ENCODE measurements at places on chromosomes 12 and 14.
A peak's percentile ranks its signal among the peaks of the same experiment; 100 is the strongest.

- no peak for DNase-seq
Measured at GRCh38 chr12:105445249-105445648, 114.8 kb downstream of the C12orf75 start.

DNA sequence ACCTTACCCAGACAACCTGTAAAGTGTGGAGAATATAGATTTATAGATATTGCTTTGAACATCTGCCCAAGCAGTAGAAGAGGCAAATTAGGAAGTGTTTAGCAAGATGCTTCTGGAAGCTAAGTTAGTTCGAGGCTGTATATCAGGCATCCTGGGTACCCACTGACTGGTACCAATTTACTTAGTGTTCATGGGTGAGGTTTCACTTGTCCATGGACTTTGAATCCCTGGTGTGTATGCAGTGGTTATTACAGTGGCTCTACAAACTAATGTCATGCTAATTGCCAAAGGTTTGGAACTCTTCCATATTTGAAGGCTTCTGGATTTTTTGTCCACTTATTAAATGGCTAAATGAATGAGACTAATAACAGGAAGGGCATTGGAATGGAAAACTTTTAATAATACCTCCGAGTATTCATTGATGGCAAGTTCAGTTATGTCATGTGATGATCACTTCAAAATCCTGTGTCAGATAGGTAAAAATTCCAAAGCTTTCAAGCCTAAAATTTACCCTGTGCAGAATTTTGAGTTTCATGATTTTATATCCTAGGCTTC lies at the start of gene OR4E2:
Gene OR4E2 (plus strand): TSS at position 505 of the 555 bp plus-strand sequence. CDS start 11,248 bp downstream, outside the sequence.
- DNase-seq, result no peak

- DNase-seq, result no peak
Measured at GRCh38 chr14:67765192-67765834, 51.1 kb downstream of the ZFYVE26 start.

DNA sequence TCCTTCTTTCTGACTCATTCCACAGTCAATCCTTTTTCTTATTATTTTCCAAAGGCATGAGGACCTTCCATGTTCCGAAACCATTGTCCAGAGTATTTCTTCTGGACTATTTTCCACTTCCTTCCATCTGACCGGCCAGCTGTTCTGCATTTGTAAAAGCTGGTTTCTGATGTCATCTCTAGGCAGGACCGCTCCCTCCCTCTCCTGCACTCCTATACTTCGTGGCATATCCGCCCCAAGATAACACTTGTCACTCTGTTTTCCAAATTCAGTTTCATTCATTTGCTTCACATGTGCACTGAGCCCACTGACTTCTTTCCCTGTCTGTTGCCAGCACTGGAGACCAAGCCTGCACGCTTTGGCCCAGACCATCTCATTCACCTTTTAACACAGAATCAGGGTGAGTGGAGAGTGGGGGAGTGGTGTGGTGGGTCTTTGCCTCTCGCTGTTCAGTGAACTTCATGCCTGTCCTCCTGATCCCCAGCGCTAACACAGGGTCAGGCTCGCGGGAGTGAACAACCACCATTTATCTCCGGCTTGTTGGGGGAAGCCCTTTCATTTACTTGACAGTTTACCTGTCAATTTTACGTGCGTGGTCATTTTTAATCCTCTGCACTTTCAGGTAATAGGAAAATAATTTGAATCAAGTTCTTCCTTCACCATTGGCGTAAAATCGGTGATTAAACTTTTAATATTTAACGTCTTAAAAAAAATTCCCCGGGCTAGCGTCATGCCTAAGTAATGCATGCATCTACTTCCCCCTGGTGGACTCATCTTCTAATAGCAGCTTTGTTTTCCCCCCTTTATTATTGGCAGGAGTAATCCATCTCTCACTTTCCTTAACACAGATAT lies 52.5 kb downstream of the C12orf75 start:
- DNase-seq, result peak; percentile 59

DNA sequence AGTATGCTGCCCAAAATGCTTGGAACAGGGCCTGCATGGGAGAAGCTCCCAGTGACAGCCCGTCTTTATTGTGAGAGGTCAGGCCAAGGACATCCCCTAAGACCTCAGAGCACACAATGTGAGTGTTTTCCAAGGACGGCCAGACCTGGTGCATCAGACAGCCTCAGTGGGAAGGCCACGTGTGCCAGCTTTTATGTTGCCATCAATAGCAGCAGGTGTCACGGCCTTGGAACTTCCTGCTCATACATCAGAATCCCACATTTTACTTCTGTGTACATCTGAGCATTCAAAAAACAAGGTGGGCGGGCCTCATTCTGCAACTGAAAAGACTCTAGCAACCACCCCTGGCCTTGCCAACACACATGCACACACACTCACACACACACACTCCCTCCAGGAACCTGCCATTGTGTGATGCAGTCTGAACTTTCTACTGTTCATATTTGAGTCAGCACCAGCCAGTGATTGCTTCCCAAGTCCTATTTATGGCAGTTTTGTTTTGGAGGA lies 753.1 kb upstream of the TBX3 start:
- DNase-seq, result no peak

DNA sequence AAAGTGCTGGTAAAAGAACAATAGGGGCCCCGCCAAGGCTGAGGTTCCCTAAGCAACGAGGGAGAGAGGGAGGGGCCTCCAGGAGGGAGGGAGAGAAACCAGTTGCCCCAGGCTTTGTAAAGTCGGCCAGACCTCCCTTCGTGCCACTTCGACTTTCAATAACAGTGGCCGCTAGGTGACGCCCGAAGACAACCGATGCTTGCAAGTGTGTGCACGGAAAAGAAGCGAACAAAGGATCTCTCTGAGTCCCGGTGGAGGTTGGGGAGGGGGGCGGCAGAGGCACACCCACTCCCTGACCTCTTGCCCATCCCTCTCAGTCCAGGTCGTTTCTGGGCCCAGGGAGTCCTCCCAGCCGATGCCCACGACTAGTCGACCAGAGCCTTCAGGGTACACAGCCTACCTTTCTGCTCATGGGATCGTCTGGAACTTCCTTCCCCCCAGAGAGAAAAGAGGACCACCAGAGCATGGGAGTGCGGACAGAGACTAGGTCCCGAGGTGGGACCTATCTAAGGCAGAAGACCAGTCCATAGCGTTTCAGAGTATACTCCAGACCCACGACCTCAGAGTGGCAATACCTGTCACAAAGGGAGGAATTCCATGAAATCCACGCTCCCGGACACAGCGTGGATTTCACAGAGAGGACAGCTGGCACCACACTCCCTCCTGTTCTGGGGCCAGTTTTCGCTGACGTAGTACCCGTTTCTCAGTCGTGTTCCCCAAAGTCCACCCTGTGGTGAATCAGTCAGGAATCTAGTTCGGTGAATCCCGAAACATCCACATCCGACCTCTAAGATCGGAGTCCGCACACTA lies 262.7 kb upstream of the ALG10B start:
- peak; percentile 76 for DNase-seq

- DNase-seq, result peak; percentile 9
Measured at GRCh38 chr14:30559638-30560091, 707 bp downstream of the G2E3 start.

- DNase-seq, result no peak
Measured at GRCh38 chr12:4293299-4293965, 19.9 kb downstream of the CCND2 start.

- DNase-seq, result peak; percentile 56
Measured at GRCh38 chr12:47828976-47829482, 9.3 kb upstream of the HDAC7 start.

DNA sequence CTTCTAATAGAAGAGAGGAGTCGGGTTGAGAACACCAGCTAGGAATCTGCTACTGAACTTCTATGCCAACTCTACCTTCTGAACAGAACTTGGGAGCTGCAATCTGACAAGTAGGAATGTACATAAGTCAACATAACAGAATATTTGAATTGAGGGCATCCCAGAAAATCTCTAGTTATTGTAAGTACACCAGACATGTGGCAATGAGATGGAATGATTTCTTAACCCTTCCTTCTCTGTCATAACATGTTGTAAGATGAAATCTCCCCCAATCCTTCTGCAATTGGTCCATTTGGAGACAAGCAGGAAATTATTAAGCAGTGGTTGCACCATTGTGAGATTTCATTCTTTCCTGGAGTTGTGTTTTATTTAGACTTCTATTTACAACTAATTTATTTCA lies 68.7 kb upstream of the TMPO start:
- no peak for DNase-seq

DNA sequence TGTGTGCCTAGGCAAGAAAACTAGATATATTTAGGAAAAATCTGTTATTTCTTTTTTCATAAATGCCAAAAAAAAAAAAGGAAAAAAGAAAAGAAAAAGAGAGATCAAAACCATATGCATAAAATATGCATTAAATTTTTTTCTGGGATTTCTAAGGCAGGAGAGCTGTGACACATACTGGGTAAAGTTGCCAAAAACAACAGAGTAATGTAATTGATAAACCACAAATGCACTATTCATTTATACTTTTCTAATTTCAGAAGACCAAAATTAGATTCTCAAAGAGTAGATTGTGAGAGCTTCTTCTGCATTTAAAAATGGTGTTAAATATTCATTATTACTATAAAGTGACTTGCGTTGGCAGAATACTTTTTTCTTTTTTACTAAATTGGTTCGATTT lies 673.8 kb upstream of the MGAT4C start:
- no peak for DNase-seq

DNA sequence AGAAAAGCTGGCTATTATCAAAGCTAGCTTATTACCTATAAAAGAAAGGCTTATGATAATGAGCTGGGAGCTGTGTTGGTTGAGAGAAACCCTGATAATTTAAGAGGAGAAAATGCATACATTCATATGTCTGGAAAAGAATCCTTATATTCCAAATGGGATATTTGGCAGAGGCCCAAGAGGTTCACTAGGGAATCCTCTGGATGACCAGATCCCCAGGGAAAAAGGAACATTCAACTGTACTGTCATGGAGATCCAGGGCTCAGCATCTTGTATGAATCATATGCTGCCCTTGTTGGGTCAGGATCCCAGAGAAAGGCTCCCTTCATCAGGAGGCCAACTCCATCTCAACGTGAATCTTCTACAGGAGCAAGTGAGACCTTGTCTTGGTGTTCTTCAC lies 16.6 kb upstream of the FBXO34 start:
- no peak for DNase-seq

DNA sequence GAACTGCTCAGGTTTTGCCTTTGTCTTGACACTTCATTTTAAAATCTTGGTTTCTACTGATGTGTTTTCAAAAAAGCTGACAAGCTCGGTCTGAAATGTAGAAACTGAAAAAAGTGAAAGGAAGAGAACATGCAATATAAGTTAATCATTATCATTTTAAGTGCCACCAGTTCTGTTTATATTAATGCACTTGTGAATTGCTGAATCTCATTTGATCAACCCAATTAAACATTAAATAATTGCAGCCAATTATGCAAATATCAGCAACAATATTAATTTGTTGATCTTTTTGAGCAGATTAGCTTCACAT lies 133.8 kb downstream of the BCAT1 start:
- no peak for DNase-seq

- no peak for DNase-seq
Measured at GRCh38 chr14:72545411-72546311, 348.2 kb downstream of the DPF3 start.

- no peak for DNase-seq
Measured at GRCh38 chr12:7837366-7837765, 35.3 kb downstream of the SLC2A14 start.

GRCh38 chr14:101584055-101584859 lies 23.0 kb downstream of the DIO3 start:
- DNase-seq, result no peak

DNA sequence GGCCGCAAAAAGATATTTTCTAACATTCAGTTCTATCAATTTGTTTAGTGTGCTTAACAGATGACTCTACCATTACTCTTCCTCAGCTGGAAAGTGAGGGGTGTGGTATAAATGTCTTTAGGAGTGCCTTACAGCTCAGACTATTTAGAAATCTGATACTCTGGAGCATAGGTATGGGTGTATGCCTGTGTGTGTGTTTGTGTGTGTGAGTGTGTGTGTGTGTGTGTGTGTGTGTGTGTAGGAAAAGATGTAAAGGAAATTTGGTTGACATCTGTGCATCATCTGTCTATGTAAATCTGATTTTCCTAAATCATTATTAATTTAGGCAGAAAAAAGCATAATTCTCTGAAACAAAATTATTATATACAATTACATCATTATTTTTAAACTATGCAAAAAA lies 16.0 kb downstream of the RNASE3 start:
- no peak for DNase-seq

GRCh38 chr12:64627771-64628170 lies 17.5 kb downstream of the RASSF3 start:
- DNase-seq, result no peak

- no peak for DNase-seq
Measured at GRCh38 chr12:92432724-92433441, 269.9 kb upstream of the PLEKHG7 start.

- DNase-seq, result no peak
Measured at GRCh38 chr14:29937116-29937515, 9.5 kb upstream of the PRKD1 start.

DNA sequence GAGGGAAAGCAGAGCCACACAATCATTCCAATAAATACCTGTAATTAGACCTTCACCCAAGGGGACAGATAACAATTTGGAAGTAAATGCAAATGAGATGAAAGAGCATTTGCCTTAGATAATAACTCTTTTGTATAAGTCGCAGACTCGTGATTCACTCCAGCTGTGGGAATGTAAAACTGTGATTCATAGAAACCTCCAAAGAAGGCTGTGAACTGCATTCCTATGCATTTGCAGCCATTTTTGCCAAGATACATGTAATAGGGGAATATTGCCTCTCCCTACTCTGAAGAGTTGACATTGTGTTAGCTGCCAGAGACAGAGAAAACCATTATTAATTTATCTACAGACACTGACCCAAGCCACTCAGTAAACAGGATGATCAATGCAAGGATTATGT lies 181.9 kb upstream of the ARHGAP5 start:
- no peak for DNase-seq

GRCh38 chr12:57863676-57864075 lies 17.1 kb upstream of the CTDSP2 start:
- no peak for DNase-seq

DNA sequence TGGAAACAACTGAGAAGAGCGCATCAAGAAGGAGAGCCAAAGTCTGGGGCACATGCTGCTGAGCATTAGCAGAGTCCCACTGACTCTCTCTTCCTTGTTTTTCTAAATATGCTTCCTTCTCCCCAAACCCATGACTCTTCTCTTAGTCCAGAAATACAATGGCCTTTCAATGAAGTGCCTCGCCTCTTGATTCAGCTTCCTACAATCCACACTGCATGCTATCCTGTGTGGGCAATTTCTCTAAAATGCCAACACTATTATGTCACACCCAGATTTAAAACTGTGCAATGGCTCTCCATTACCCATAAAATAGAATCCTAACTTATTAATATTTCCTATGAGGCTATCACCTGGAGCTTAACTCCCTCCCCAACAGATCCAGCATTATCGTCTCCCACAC lies 198.6 kb downstream of the RPAP3 start:
- no peak for DNase-seq
